ENCODE measurements at places on chromosomes 11 and 22. TPM values are rescaled to one million over a fixed set of nuclear protein-coding genes. Genes with fewer than 3 reads are reported as not detected.

The EMID1 gene
- 8.2 TPM for total RNA-seq

DNA sequence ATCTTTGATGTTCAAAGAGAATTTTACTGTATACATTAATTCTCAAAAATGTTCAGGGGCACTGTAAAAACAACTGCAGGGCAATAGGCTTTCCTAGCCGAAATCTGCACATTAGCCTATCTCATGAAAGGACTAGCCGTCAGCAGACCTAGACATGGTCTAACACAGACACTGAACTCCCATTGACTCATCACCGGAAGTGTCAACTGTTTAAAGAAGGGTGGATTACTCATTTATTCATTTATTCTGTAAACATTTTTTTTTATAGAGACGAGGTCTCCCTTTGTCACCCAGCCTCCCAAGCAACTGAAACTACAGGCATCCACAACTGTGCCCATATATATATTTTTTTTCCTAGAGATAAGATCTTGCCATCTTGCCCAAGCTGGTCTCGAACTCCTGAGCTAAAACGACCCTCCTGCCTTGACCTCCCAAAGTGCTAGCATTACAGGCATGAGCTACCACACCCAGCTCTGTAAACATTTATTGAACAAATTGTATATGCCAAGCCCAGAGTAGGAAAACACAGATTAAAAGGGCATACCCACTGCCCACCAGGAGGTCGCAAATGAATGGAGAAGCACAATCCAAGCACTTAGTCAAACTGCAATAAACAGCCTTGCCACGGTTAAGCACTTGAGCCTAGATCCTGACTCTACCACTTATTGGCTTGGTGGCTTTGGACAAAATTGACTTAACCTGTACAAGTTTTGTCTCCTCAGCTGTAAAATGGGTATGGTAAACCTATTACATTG is 26.6 kb downstream of the RAB30 start:
- no peak for DNase-seq

The SCN3B gene
- total RNA-seq, result 5.3 TPM

DNA sequence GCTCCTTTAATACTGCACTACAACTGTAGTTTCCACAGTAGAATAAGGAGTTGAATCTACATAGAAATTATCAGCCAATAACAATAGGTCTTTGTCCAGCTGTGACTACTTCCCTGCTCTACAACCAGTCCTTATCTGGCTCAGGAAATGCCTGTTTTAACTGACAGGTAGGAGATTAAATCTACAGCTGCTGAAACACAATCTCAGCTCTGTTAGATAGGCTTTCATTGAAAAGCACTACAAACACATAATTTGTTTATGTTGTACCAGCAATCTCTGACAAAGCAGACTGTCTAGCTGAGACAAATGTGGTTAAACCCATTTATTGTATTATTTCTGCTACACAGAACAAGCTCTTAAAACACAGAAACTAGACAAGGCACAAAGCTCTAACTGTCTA is 230.0 kb downstream of the SOX6 start:
- DNase-seq, result no peak

DNA sequence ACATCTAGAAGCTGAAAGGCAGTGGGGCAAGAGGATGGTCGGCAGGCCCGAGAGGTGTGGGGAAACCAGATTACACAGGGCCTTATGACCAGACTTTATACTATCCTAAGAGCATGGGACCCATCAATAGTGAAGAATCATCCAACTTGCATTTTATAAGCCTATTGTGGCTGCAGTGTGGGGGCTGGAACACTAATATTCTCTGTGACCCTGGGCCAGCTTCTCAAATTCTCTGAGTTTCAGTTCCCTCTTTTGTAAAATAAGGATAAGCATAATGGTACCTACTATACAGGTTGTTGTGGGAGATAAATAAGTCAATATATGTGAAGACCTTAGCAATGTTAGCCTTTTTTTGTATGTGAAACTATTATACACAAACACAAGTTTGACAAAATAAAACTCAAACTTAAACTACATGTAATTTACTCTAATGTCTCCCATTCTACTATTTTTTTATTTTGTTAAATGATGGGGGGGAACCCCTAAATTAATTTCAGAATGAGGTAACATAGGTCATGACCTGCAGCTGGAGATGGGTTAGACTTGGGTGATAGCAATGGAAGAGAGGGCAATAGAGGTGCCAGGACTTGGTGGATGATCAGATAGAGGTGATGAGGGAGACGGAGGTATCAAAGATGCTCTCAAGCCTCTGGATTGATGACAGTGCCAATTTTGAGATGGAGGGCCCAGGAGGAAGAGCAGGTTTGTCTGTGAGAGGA is 30.1 kb downstream of the SMCO4 start:
- DNase-seq, result no peak

- DNase-seq, result no peak
Observed at GRCh38 chr11:94194712-94195111, 66.1 kb downstream of the PANX1 start.

DNA sequence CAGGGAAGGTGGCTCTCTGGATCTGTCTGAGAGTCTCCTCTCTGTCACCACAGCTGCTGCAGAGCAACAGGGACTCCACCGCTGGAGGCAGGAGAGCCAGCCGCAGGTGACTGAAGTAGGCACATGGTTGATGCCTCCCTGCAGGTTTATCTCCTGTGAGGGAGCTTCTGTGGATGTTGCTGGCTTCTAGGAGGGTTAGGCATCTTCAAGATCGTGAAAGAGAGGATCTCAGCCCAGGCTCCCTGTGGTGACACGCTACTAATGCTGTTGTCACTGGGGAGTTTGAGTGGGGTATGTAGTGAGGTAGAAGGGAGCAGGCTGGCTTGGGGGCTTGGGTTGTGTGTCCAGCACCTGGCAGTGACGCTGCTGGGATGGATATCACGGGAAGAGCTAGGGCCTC is 34.1 kb downstream of the DAGLA start:
- DNase-seq, result no peak
